LNCaP clone FGC (cell line): ENCODE measurements at places on chromosomes 6 and 20.
A peak's percentile ranks its signal among the peaks of the same experiment; 100 is the strongest.

DNA sequence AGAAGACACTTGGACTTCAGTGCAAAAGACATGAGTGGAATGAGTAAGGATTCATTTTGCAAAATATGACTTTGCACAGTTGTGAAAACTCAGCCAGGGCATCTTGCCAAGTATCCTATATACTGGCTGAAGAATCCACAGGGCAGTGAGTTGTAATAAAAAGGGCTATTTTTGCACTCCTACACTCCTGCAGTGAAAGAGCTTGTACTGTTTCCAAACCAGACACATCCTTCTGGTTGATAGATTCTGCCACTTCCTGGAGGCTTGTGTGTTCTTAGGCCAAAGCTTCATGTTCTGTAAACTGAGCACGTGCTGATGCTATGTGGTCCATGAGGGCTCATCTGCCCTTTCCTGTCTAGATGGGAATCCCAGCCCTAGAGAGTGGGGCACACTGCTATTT is 34.9 kb downstream of the GMPR start:
- no peak for DNase-seq

GRCh38 chr20:40293740-40294139 is 395.3 kb downstream of the MAFB start:
- no peak for DNase-seq

DNA sequence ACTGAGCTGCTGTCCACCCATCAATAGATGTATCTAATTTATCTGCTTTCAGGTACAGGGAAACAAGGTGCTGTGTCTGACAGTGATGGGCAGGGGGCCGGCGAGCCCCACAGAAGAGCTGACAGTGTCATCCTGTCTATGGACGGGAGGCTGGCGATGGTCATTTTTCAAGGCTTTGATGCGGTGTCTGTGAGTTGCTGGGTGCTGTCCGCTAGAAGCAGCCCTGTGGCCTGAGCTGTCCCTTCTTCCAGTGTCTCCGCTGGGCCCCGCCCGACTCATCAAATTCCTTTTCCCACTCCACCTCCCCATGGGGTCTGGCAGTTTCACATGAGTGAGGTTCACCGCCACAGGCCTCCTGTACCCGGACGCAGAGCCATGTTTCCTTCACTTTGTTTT is 161.4 kb upstream of the PMEPA1 start:
- DNase-seq: no peak

GRCh38 chr6:142676647-142677192 is 268.3 kb downstream of the HIVEP2 start:
- no peak for DNase-seq

DNA sequence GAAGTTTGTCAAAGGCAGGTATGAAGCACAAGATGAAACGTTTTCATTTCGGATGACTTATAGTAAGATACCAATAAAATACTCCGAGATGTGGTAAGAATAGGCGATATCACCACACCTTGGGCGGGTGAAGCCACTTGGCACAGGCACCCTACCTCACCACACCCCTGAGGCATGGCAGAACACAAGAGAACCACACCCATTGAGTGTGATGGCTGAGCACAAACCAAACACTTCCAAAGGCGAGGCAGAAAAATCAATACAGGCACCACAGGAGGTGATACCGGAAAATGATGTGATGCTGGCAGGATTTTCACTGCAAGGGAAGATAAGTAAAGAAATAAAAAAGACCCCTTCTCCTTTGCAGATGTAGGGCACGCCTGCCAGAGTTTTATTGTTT is 332.9 kb upstream of the PRDM1 start:
- DNase-seq: no peak

- no peak for DNase-seq
Measured at GRCh38 chr6:139779988-139780774, 405.7 kb upstream of the CITED2 start.

DNA sequence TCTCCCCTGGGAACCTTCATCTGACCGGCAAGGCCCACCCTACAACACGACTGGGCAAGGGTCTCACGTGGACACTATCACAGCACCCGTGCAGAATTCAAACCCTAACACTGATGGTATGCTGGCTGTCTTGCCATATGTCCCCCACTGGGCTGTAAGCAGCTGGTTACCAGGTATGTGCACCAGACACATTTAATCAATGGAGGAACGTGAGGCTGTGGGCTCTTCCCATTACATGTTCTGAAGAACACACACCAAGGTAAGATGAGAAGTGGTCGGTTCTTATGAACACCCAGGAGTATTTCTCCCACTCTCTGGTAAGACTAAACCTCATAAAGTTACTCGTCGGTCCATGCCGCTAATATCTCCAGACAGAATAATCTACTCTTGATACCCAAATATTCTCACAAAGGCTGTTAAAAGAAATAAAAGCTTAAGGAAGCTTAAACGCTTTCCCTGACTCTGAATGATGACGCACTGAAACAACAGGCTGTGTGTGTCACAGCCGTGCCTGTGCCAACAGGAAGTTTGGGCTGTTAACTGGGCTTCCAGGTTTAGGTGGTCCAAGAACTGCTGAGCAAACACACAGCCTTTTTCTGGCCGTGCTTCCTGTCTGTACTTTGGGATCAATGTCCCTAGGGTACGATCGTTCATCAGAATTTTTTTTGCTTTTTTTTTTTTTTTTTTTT is 75.3 kb downstream of the SLC23A2 start:
- DNase-seq: peak; percentile 63

GRCh38 chr6:21295506-21296240 is 297.9 kb upstream of the SOX4 start:
- DNase-seq: no peak

DNA sequence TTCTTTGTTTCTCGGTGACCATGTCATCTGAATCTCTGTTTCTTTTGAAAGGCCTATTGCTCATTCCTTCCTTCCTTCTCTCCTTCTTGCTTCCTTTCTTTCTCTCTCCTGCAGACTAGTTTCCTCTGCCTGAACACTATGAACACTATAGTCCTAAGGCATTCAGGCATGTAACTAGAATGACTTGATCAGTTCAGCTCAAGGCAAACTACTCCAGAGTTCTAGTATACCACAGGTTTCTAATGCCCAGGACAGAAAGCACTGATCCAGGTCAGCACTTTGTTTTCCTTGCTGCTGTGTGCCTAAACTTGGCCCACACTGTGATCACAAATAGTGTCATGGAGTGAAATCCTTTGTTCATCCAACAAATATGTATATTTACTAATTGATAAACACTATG is 324.1 kb upstream of the GJE1 start:
- no peak for DNase-seq

DNA sequence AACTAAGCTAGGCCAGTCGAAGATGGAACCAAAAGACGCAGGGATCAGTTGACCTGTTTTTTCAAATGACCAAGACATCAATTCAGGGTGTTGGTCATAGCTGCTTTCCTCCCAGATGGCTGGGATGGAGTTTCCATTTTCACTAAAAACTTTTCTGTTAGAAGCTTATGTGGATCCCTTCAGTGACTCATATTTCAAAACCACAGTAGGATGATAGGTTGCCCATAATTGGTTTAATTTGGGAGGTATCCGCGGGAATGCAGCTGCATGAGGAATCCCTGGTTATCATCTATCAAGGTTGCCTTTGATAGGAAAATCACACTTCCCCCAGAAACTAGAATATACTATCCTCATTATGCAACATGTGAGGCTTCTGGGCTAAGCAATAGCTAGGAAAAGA is 150.9 kb upstream of the MLIP start:
- no peak for DNase-seq

- DNase-seq: peak; percentile 83
Measured at GRCh38 chr6:148620579-148621298, 126.1 kb upstream of the UST start.

DNA sequence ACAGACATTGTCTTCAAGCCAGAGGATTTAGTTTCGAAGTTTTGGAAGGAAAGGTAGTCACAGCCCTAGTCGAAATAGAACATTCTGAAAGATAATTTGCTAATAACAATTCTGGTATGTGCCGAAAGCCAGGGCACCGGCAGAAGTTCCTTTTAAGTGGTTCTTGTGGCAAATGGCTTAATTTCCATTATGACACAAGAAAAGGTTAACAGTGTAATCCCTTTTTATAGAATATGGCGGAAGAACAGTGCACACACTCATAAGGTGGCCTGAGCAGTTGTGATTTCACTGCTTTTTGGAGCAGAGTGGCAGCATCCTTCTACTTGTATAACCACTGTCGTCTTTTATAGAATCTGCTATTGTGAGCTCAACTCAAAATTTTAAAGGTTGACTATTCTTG is 152.4 kb downstream of the SASH1 start:
- DNase-seq: no peak

- DNase-seq: no peak
Measured at GRCh38 chr6:125363039-125363823, 61.5 kb upstream of the HDDC2 start.

GRCh38 chr6:108672641-108673040 is 111.9 kb downstream of the FOXO3 start:
- no peak for DNase-seq

DNA sequence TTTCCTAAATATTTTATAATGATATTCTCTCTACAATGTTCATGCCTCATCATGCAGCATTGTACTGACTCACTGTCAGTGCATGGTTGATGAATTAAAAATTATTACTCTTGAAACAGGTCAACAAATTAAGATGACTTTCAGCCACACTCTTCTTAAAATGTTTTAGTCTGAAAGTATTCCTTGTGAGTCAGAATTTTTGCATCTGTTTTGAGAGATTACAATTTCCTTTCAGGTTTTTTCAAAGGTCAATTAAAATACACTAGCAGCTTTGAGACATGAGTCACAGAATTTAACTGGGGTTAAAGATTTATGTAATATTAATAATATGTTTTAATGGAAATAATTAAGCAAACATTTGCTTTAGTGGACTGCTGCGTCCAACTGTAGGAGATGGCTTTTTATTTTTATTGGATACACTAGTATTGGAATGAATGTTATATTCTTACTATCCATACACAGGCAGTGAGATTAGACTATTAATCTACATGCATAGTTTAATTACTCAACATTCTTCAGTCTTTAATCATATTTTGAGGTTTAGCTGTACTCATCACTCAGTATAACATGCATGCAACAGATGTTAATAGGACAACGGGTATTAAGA is 9.7 kb downstream of the COL12A1 start:
- no peak for DNase-seq

DNA sequence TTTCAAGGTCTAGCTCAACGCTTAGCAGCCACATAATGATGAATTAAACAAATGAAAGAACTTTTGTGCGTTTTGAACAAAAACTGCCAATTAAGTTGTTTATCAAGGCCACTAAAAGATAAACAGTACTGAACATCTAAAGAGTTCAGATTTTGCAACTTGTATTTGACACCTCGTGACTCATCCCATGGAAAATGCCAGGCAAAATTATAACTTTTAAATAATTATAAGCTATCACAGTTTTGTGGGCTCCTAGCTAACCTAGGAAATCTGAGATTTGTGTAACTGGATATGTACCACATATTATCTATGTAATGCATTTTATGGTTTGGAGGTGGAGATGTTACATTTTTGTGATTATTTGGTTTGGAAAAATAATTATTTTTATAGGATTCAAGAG is 9.6 kb upstream of the BAG2 start:
- DNase-seq: no peak

GRCh38 chr6:64014595-64014994 is 379.0 kb downstream of the PHF3 start:
- no peak for DNase-seq

DNA sequence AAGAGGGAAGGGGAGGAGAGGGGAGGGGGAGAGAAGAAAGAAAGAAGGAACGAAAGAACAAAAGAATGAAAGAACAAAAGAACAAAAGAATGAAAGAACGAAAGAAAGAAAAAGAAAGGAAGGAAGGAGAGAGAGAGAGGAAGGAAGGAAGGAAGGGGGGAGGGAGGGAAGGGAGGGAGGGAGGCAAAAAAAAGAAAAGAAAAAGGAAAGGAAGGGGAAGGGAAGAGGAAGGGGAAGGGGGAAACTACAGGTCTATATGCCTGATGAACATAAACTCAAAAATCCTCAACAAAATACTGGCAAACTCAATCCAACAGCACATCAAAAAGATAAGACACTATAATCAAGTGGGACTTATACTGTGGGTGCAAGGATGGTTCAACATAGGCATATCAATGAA is 13.7 kb upstream of the LGSN start:
- DNase-seq: no peak

DNA sequence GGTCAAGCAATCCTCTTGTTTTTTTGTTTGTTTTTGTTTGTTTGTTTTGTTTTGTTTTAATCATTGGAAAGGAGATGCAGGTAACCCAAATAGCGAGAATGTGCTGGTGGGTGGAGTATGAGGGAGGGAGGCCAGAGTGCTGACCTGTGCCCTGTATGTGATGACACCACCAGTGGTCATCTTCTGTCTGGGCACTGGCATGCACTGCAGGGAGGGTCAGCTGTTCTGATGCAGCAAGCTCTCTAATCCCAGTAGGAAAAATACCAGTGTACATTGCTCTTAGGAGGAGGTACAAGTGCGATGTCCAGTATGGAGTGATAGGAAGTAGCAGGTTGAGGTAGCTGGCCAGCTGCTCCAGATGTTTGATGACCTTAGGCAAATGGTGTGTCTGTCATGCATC is 2.9 kb upstream of the CST1 start:
- DNase-seq: no peak

GRCh38 chr20:53258741-53259140 is 286.6 kb downstream of the TSHZ2 start:
- DNase-seq: peak; percentile 78

GRCh38 chr20:63316502-63316921 is 23.5 kb downstream of the COL20A1 start:
- no peak for DNase-seq

DNA sequence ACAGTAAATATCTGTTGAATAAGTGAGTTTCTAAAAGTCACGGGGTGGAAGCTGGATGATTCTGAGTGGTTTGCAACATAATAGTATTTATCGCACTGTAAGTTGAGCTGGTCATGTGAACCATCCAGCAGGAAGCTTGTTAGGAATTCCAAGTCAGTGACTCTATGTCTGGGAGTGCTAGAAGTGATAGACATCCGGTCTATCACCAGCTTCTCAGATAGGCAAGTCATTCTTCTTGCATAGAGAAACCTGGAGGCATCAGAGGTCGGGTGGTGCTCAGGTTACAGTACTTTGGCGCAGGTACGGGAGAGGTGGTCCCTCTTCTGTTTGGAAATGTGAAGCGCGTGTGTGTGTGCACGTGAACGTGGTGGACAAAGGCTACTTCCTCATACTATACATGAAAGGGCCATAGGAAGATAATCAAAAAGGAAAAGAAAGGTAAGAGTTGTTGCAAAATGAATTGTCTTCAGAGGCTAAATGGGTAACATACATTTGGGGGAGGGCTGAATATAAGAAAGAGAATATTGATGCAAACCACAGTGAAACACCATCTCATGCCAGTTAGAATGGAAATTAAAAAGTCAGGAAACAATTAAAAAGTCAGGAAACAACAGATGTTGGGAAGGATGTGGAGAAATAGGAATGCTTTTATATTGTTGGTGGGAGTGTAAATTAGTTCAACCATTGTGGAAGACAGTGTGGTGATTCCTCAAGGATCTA is 299.3 kb upstream of the ZFP64 start:
- no peak for DNase-seq

GRCh38 chr6:122482750-122483080 is 11.1 kb upstream of the SERINC1 start:
- DNase-seq: no peak

DNA sequence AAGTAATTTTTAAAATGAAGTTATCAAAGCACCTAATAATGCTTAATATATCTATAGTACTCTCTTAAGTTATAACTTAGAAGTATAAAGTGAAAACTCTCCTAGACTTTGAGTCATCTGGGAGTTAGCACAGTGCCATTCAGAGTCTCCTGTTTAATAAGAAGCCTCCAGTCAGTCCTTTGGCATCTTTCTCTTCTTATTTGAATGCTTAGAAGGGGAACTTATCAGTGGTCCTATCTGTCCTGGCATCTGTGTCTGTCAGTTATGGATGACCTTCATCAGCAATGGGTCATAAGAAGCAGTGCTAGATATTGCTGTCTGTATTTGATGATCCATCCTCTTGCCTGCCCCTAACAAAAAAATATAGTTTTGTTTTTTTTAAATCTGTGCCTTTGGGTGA is 15.2 kb downstream of the TMEM200A start:
- DNase-seq: no peak
